ENCODE measurements at places on chromosomes 5 and 9.
A peak's percentile ranks its signal among the peaks of the same experiment; 100 is the strongest.

DNA sequence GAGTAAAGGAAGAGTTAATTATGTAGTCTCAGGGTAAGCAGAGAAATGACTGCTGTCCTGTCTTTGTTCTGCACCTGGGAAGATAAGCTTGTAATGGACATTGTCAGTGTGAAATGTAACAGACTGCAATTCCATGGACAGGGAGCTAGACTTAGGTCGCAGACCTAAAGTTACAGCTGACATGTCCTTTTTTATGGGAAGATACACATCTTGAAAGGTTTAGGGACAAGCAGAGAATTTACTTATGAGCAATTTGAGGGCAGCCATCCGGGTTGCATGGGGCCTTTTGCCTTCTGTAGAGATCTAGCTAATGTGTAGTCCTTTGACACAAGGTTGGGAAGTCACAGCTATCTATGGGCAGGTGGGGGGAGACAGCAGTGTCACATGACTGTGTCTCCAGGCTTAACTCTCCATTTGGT lies 85.7 kb downstream of the SERINC5 start:
- no peak for DNase-seq

GRCh38 chr5:50667023-50667652 lies 701 bp downstream of the PARP8 start:
- peak; percentile 56 for DNase-seq

- no peak for DNase-seq
Measured at GRCh38 chr5:81971111-81971711, 612 bp upstream of the ATG10 start.

DNA sequence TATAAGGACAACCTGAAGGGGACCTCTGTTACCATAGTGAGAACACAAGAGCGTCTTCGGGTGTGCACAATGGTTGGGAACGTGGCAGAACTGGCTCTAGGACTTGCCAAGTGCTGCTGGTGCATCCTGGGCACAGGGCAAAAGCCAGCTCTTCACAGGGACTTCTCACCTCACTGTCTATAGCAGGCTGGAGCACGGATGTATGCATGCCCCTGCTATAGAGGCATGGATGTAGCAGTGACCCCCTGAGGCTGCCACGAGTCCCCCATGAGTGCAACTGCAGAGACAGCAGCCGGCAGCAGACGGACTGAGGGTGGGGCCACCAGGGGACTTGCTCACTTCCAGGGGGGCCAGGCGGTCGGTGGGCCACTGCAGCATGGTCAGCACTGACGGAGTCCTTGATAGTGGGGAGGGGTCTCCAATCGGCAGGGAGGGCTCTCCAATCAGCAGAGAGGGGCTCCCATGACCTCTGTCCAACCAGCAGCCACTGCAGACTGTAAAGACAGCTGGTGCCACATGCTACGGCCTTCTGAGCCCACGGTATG lies 64.9 kb downstream of the SEMA4D start:
- DNase-seq, result no peak

- peak; percentile 50 for DNase-seq
Measured at GRCh38 chr9:96022445-96023051, 147.1 kb downstream of the ERCC6L2 start.

- DNase-seq, result no peak
Measured at GRCh38 chr9:37923118-37923795, 19.3 kb upstream of the SLC25A51 start.

GRCh38 chr9:122374885-122375420 lies 4.1 kb downstream of the PTGS1 start:
- no peak for DNase-seq

GRCh38 chr5:89480406-89481007 lies 597.5 kb upstream of the MEF2C start:
- no peak for DNase-seq

DNA sequence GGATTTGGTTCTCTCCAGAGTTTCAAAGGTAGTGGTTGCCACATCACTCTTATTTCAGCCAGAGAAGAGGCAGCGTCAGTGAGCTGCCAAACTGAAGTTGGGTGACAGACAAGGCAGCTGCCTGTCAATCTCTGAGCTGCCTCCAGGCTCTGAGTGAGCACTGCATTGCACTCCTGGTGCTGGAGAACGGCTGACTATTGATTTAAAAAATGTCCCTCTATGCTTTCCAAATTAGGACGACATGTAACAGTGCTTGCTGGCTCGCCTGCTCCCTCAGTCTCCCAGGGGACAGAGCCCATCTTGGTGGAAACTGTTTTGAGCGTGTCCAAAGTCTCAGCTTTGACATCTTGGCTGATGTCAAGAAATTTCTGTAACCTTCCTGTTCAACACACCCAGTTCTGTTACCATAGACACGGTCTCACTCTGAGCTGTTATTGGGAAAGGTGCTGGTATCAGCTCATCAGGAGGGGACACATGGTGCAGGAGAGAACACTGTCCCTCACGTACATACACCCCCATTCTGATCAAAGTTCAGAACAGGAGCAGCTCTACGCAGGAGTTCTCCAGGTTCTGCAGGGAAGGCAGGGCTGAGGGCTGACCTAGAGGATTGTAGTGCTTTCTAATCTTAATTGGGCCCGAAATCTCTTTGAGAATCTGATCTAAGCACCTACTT lies 15.7 kb downstream of the PCDH12 start:
- no peak for DNase-seq

- DNase-seq, result no peak
Measured at GRCh38 chr5:150266871-150267291, 22.7 kb downstream of the CAMK2A start.

- DNase-seq, result peak; percentile 70
Measured at GRCh38 chr9:91424403-91425176, 958 bp upstream of the NFIL3 start.

- no peak for DNase-seq
Measured at GRCh38 chr5:60507687-60508086, 192.3 kb downstream of the DEPDC1B start.

DNA sequence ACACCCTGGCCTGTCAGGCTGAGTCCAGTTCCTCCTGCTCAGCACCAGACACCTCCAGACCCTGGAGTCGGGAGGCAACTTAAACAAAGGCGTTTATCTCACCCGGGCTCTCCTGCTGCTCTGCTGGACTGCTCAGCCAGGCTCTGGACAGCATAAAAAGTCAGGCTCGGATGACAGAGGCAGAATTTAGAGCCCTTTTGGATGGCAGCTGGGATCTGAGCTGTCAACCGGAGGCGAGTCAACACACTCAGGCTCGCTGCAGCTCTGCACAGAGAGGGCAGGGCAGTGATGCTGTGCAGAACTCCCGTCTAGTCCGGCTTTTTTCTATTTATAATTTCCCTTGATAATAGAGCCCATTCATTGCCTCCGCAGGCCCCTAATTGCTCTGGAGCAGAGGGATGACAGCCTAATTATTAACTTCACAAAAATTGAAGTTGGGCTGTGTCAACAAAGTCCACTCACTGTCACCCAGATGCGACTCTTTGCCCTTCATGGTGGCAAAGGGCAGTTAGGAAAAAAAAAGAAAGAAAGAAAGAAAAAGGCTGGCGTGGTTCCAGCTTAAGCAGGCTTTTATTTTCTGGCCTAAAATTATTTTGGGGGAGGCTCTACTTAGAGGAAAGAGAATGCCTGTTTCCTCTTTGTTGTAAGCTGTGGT lies 37.6 kb downstream of the STC2 start:
- no peak for DNase-seq

DNA sequence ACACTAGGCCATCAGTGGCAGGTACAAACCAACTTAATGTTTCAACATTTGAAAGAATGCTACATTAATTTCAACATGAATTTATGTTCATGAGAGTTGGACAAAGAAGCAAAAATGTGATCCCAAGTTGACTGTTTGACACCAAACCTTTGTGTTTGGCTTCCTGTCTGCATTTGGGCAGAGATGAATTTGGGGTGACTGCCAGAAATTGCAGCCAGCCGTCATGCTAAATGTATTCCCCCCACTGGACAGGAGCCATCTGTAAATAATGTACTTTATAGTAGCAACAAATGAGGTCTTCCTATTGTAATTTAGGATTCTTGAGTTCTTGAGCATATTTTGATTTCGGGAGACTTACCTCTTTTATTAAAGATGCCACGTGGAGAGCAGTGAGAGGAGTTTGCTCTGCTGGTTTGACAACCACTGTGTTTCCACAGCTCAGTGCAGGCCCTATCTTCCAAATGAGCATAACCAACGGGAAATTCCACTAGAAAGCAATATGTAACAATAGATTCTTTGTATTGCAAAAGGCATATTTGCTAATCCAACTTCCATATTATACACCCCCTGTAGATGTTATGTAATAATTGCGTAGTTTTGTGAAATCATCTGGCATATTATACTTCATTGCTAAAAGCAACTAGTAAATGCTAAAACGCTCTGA lies 27.6 kb downstream of the ALDH1A1 start:
- no peak for DNase-seq

- no peak for DNase-seq
Measured at GRCh38 chr5:124652514-124652819, 94.0 kb downstream of the ZNF608 start.

DNA sequence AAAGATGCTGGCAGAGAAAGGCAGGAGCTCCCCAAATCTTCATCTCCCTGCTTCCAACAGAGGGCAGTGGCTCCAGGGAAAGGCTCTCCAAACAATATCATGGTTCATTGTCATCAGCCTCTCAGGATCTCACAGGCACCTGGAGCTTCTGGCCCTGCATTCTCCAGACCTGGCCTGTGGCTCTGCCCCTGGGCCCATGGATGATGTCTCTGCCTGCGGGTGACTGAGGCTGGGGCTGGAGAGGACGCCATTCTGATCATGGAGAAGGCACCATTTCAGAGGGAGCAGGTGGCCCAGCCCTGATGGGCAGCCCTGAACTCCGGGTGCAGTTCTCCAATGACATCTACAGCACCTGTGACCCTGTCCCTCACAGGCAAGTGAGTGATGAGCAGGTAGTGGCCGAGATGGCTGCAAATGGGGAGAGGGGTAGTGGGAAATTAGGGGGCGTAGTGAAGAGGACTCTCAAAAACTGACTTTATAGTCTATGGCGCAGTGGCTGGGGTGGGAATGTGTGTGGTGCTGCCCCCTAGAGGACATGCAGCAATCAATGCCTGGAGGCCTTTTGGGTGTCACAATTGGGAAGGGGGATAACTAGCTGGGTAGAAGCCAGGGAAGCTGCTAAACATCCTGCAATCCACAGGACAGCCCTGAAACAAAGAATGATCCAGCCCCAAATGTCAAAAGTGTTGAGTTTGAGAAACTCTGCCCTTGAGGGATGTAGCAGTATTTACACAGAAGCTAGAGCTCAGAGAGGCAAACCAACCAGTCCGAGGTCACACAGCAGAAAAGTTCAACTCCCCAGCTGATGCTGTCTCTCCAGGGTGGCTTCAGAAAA lies 3.2 kb downstream of the SH3PXD2B start:
- DNase-seq, result peak; percentile 33

DNA sequence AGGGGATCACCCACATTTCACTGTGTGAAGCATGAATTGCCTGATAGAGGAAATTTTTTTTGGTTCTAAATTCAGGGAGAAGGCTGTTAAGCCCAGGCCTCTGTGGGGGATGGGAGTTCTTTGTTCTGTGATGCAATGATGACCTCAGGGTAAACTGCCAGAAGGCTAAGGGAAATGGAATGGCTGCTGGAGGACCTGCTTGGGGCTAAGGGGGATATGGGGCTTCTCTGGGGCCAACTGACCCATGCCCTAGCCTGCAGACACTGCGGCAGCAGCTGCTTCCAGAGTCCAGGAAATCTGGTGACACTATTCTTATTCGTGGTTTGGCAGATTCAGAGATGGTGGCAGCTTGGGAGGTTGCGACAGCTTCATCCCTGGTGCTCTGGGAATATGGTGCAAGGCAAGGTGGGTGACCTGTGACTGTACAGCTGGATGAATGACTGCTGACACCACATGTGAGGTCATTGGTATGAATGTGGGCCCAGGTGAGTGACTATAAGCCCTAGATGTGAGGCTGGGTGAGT lies 30.3 kb downstream of the VCP start:
- DNase-seq, result no peak

DNA sequence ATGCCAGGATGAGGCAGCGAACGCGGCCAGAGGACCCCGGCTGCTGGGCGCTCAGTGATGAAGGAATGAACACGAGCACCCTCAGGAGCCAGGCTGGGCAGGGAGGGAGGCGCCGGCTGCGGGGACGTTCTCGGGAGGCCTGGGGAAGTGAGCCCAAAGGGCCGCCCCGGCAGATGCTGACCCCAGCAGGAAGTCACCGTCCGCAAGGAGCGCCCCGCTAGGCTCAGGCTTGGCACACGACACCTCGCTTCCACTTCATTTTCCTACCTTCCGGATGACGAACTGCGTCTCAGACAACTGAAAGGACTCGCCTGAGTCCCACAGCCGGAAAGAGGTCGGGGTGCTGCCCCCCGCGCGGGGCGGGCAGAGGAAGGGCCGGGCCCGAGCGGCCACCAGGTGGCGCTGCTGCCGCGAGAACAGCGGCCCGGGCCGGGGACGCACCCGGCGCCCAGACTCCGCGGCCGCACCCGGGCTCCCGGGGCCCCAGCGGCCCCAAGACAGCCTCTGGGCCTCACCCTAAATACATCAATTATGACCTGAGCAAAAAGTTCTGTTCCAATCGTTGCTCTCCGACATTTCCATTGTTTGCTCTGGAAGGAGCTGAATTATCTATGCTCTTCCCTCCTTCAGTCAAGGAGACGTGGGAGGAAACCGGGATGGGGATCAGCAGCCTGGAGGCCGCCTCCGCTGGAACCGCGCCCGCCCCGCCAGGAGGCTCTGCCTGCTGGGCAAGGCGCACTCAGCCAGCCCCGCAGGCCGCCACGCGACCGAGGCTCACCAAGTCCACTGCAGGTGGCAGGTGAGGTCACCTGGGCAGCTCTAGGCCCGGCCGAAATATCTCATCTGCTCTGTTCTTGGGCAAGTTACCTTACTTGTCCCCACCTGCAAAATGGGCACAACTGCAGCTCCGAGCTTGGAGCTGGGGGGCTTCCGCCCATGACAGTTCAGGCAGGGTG lies 107.0 kb downstream of the ZNF354C start:
- DNase-seq, result peak; percentile 74

DNA sequence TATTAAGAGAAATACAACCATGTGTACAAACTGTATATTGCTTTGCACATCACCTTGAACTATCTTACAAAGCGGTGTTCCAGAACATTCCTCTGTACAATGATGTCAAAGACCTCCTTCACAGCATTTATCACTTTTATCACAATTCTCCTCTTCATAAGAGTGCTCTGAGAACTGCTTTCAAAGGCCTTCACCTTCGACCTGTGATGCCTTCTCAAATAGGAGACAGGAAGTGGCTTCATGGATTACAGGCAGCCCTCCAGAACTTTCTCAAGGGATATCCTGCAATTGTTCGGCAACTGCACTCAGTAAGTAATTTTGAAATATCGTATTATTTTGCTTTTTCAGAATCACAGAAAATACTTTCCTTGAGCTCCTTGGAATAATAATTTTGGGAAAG lies 68.0 kb upstream of the IL7R start:
- DNase-seq, result no peak

DNA sequence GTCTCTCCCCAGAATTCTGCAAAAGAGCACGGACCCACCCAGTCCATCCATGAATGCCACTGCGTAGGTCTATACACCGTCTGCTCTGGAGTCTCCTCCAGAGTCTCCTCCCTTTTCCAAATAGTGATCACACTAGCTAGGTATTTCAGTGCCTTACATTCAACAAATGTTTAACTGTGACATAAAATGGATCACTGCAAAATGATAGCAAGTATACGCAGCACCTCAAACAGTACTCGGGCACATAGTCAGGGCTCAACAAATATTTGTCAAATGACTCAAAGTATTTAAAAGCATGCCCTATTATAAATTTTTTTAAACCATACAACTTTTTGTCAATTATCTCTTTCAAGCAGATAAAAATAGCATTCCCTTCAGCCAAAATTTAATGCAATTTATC lies 60.5 kb downstream of the TLE1 start:
- no peak for DNase-seq

GRCh38 chr9:29001006-29001405 lies 1427.7 kb upstream of the C9orf72 start:
- DNase-seq, result no peak

GRCh38 chr5:25005431-25005830 lies 360.7 kb upstream of the CDH10 start:
- no peak for DNase-seq
